Fibroblast of lung (primary cell): ENCODE measurements at places on chromosomes 12 and 14. TPM values are rescaled to one million over a fixed set of nuclear protein-coding genes. Genes with fewer than 3 reads are reported as not detected.

DNA sequence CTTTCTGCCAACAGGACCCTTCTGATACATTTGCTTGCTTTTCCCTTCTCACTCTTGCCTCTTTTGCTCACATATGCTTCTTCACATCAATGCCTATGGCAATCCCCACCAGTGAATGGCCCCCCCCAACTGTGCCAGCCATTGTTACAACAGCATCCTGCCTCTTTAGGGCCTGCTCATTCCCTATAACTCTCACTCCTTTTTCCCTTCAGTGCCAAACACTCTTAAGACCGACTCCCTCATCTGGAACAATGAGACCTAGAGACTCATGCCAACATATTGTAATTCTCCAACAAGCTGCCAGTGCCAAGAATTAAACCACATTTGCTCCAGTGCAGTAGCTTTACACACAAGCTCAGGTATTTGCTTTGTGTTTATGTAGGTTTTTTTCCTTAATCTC is 189.0 kb downstream of the SOX5 start:
- DNase-seq, result no peak

DNA sequence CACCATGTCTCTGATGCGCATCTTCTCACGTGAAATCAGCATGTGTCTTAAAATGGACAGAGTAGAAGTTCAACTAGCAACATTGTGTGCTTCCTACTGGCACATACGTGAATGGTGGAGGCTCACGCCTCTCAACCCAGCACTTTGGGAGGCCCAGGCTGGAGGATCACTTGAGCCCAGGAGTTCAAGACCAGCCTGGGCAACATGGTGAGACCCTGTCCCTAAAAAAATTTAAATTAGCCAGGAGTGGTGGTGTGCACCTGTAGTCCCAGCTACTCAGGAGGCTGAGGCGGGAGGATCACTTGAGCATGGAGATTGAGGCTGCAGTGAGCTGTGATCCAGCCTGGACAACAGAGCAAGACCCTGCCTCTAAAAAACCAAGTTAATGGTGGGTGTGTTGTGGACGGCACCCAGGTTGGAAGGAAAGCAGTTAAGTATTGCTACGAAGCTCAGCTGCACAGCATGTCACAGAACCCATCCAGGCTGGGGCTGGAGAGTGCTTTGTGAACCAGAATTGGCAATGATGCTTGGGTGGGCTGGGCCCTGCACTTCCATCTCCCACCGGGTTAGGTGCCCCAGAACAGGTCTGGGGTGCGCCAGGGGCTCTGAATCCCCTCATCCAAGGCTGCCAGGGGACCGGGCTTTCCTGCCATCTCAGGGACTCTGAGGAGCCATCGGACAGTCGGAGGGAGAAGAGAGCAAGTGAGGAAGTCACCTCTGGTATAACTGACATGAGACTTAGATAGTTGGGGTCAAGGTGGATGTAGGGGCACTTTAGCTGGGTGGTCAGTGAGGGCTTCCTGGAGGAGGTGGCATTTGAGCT is 33.0 kb upstream of the ULK1 start:
- DNase-seq, result no peak

The MYRFL gene
- total RNA-seq, result under 0.01 TPM in 1 of 2 replicates, not detected in the other

DNA sequence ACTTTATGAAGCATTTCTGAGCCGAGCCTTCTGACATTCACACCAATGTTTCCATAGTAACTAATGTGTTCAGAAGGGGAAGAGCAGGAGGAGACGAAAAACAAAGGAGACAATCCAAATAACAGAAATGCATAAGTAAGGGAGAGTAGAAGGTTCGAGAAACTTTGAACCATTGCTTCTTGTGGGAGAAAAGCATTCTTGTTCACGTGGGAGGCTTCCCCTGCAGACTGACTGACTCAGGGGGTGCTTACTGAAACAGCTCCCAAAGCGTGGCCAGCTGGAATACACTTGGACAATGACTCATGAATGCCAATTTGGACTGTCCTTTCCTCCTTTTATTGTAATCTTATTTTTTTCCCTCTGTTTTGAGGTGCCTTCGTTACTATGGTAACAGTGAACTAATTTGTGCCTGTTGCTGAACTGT is 73.9 kb downstream of the NEDD1 start:
- DNase-seq, result peak; percentile 68

DNA sequence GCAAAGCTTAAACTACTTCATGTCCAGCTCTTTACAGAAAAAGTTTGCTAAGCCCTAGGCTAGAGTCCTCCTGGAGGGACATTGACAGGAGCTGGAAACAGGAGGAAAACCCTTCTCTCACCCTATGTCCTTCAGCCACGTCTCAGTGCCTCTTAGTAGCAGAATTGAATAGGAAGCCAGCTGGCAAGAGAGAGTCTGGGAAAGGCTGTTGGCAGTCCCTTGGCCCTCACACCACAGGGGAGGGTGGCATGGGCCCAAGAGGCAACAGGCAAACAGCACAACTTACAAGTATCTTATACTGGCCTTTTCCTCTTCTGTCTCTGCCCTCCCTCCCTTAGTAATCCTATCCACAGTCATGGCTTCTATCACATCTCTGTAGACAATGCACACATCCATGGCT is 27.7 kb upstream of the DHRS2 start:
- no peak for DNase-seq
